A549 treated with CORT108297 at 1 μM for 4 hours (cell line): ENCODE measurements at places on chromosomes 2 and 18. TPM values are rescaled to one million over a fixed set of nuclear protein-coding genes. Genes with fewer than 3 reads are reported as not detected.

ALK gene
- not detected in 5 replicates for total RNA-seq

GKN2 gene
- 2.4 to 4.1 TPM (median 2.9 TPM) in 5 replicates for total RNA-seq

MPP4 gene
- total RNA-seq, result 0.06 to 0.21 TPM (median 0.11 TPM) in 5 replicates

ATOH8 gene
- 5.3 to 10.6 TPM (median 8.1 TPM) in 5 replicates for total RNA-seq

MFF gene
- 105 to 117 TPM (median 108 TPM) in 5 replicates for total RNA-seq

IL37 gene
- total RNA-seq, result not detected in 5 replicates

ALPI gene
- not detected in 5 replicates for total RNA-seq

ABCA12 gene
- 0.15 to 0.40 TPM (median 0.29 TPM) in 5 replicates for total RNA-seq

HRH4 gene
- not detected in 5 replicates for total RNA-seq

RETSAT gene
- total RNA-seq, result 49.0 to 54.9 TPM (median 52.0 TPM) in 5 replicates

C2orf80 gene
- total RNA-seq, result not detected in 5 replicates
